ENCODE measurements at places on chromosomes 16 and 17. TPM values are rescaled to one million over a fixed set of nuclear protein-coding genes. Genes with fewer than 3 reads are reported as not detected.

DNA sequence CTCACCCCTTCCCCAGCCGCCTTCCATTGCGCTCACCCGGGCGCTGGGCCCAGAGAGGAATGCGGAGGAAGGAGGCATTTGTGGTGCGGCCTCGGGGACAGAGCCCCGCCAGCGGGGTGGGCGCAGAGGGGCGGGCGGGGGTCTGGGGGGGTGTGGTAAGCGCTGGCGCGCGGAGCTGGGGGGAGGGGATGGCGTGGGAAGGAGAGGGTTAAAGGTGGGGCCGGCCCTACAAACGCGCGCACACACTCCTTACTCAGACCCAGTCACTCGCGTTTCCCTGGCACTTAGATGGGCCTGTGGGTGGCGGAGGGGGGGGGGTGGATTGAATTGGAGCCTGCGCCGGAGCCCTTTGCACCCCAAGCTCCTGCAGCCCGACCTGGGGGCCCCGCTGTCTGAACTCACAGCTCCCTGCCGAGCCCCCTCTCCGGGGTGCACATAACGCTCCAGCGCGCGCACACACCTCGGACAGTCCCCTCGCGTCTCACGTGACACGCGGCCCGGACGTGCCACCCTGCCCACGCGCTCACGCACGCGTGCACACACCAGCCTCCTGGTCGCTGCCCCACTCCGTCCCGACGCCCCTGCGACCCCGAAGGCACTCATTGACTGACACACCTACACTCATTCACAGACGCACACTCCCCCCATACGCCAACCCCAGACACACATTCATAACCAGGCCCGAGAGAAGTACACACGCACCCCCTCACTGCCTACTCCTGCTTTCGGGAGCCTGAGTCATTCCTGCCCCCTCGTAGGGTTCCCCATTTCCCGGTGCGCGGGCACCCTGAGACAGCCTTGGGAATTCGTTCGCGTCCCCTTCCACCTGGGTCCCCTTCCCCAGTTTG, 844 bp downstream of the TBKBP1 start:
- H3K36me3 ChIP-seq = no peaks in the 10 kb centered on the region
- peak; percentile 49 for DNase-seq
- peak overlapping the region; percentile 87 for H3K4me3 ChIP-seq
- peaks cover 26% of the 10 kb centered on the region for H3K4me1 ChIP-seq

GRCh38 chr17:82831041-82831817, 8.6 kb downstream of the ZNF750 start:
- no peaks in the 10 kb centered on the region for H3K27me3 ChIP-seq
- no peak overlapping the region for H3K4me3 ChIP-seq
- H3K4me1 ChIP-seq = no peaks in the 10 kb centered on the region

The C16orf92 gene
- not detected for total RNA-seq

DNA sequence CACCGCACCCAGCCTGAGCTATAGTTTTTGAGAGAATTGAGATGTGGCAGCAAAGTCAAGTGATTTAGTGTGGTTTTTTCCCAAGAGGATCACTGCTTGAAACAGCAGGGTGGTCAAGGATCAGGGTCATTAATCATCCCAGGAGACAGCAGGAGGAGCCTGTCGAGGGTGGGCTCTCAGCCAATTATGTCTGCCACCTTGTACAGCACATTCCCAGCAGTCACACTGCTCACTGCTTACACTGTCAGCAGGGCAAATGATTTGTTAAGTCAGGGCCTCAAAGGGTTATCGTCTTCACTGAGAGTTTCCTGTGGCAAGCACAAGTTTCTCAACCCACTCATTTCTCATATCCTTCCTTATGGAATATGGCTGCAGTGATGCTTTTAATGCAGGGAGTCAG, 13.2 kb downstream of the B3GNT9 start:
- H3K27me3 ChIP-seq = no peaks in the 10 kb centered on the region
- DNase-seq = no peak
- no peak overlapping the region for H3K27ac ChIP-seq
- H3K4me3 ChIP-seq = no peak overlapping the region
- peaks cover 97% of the 10 kb centered on the region for H3K36me3 ChIP-seq

The RPL13 gene
- total RNA-seq = 3,276 TPM

DNA sequence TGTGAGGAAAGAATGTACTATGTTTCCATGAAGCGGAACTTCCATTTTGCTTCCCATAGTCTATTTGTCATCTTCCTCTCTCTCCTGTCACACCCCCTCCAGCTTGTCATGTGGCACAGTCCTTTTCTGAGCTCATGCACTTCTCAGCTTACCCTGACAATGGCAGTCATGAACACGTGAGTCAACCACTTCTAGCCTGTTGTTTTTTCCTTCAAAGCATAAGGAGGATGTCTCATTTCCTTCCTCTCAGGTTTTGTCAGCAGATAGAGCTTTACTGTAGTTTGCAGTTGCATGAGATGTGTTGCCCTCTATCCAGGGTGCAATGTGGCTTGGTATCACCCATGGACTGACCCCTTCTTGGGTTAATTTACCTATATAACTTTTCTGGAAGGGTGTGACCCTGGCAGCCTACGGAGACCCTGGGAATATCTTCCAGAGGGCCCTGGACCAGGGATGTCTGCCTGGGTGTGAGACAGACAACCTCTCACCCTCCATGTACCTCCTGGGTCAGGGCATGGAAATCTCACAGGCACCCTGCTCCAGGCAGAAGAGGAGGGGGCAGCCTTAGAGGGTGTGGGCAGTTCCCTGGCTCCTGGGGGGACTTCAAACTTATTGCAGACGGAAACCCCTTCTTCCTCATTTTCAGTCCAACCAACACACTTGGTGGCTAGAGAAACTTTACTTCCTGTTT, 4.0 kb upstream of the ZNF267 start:
- no peaks in the 10 kb centered on the region for H3K27me3 ChIP-seq
- H3K4me1 ChIP-seq = no peaks in the 10 kb centered on the region
- H3K36me3 ChIP-seq = no peaks in the 10 kb centered on the region
- DNase-seq = no peak
- H3K4me3 ChIP-seq = no peak overlapping the region
- peak overlapping the region; percentile 73 for H3K27ac ChIP-seq

- H3K36me3 ChIP-seq = no peaks in the 10 kb centered on the region
- DNase-seq = no peak
- H3K4me1 ChIP-seq = no peaks in the 10 kb centered on the region
- no peak overlapping the region for H3K27ac ChIP-seq
Observed at GRCh38 chr17:6386041-6386630, 48.8 kb downstream of the AIPL1 start.

DNA sequence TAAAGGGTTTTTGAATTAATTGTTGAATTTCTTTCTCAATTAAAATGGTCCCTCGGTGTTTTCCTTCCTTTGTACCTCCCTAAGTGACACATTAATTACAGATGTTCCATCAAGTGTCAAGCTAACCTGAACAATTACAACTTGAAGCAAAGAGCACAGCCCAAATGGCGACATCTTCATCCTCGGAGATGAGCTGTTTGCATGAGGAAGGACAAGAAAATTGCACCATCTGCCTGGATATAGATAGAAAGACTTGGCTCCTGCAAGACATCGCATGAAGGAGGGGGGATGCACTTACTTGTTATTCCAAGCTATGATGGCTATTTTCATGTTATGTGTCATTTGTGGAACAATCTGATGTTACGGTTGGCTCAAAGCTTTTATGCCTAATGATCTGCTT, 86.4 kb upstream of the ZKSCAN2 start:
- no peaks in the 10 kb centered on the region for H3K4me1 ChIP-seq
- no peaks in the 10 kb centered on the region for H3K27me3 ChIP-seq
- H3K36me3 ChIP-seq = no peaks in the 10 kb centered on the region
- no peak overlapping the region for H3K4me3 ChIP-seq

DNA sequence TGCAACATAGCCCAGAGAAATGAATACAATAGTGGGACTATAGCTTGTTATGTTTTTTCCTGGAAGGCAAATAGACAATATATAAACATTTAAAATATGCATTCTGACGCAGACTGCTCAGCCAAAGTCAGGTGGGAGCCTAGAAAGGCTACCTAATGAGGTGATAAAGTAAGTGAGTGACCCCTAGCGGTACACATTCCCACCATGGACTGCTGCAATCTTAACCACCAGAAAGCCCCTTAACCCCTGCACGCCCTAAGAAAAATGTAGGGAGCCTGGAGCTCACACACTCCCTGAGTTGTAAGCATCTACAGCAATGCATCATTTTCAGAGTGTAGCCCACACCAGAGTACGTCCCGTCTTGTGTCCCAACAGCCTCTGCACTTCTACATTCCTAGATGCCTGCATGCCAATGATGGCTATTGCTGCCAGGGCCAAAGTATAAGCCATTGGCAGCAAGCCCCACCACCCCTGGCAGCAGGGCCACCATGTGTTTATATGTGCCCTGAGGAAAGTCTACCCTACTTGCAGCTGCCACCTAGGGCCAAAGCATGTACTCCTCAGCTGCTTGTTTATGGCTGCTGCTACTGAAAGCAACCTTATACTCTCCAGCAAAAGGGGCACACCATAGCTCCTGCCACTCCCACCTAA, 127.6 kb downstream of the KIF2B start:
- H3K36me3 ChIP-seq = no peaks in the 10 kb centered on the region
- H3K4me3 ChIP-seq = no peak overlapping the region
- no peaks in the 10 kb centered on the region for H3K27me3 ChIP-seq
- no peak overlapping the region for H3K27ac ChIP-seq

All from Peyer's patch (tissue), 4 donors.